ENCODE measurements at places on chromosomes 3 and 15.

GRCh38 chr3:145704020-145704419 lies 457.0 kb downstream of the PLOD2 start:
- no peak for DNase-seq

DNA sequence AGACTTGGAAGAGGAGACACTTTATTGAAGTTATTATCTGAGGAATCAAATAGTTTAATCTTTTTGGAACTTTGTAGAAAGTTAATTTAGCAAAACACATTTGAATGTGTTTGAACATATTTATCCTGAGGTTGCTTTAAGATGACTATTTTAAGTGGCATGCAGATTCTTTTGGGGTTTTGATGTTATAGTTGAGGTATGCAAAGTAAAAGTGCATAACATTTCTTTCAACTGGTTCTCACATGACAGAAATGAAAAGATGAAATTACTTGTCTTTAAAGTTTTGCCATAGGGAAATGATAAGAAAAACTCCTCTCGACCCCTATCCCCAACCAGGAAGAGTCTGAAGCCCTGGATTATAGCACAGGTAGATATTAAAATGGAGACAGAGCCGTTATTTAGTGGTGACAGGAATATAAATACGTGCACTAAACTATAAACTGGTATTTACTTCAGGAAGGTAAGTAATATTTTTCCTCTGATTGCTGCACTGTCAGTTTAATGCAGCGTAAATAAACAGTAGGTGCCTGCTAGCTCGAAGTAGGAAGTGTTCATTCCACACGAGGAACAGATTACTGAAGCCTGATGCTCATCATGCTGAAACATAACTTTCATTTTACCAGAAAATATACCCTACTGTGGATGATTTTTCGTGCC lies 15.1 kb upstream of the SATB1 start:
- no peak for DNase-seq

- no peak for DNase-seq
Observed at GRCh38 chr3:107847791-107848190, 243.0 kb downstream of the CD47 start.

DNA sequence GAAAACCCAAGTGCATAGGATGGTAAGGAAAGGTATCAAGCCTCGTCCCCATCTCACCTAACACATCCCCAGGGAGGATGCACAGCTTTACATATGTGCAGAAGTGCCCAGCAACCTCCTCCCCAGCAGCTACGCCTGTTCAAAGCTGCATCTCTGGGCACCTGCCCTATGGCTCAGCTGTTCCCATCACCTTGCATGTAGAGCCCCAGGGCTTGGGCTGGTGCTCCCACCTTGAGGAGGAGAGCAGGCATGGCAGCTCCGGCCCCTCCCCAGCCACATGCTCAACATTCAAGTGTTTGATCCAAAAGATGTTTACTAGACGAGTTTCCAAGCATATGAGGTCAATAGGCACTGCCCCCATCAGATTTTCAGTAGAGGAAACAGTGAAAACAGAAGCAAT lies 173.5 kb downstream of the ATP10A start:
- no peak for DNase-seq

- no peak for DNase-seq
Observed at GRCh38 chr3:88742106-88742505, 365.3 kb upstream of the EPHA3 start.

DNA sequence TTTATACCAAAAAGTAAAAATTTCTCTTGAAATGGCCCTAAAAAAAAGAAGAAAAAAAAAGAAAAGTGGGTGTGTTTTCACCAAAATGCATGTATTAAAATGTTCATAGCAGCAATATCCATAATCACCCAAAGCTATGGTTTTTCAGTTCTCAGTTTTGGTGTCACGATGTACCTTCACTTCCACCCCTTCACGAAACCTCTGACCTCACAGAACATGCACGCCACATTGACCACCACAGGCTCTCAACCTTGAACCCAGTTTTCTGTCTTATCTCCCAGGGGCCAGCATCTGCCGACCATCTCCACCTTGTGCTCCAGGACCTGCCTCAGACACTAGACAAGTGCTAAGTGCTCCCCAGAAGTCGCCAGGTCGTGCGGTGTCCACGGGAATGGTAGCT lies 30.4 kb downstream of the COLQ start:
- peak; percentile 50 for DNase-seq

DNA sequence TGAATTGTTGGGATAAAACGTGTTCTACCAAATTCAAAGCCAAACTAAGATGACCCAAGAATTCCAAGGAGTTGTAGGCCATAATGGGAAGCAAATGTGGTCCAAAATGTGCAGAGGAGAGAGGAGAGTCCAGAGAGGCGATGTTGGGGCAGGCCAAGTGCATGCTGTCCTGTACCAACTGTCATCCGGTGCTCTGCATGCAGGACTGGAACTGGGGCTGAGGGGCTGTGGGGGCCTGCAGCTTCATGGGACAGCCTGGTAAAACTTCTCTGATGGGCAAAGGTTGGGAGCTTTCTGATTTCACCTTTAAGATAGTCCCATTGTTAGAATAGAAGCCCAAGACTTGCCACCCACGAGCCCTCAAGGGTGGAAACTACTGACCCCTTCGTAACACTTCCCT lies 831.4 kb downstream of the AGBL1 start:
- no peak for DNase-seq

DNA sequence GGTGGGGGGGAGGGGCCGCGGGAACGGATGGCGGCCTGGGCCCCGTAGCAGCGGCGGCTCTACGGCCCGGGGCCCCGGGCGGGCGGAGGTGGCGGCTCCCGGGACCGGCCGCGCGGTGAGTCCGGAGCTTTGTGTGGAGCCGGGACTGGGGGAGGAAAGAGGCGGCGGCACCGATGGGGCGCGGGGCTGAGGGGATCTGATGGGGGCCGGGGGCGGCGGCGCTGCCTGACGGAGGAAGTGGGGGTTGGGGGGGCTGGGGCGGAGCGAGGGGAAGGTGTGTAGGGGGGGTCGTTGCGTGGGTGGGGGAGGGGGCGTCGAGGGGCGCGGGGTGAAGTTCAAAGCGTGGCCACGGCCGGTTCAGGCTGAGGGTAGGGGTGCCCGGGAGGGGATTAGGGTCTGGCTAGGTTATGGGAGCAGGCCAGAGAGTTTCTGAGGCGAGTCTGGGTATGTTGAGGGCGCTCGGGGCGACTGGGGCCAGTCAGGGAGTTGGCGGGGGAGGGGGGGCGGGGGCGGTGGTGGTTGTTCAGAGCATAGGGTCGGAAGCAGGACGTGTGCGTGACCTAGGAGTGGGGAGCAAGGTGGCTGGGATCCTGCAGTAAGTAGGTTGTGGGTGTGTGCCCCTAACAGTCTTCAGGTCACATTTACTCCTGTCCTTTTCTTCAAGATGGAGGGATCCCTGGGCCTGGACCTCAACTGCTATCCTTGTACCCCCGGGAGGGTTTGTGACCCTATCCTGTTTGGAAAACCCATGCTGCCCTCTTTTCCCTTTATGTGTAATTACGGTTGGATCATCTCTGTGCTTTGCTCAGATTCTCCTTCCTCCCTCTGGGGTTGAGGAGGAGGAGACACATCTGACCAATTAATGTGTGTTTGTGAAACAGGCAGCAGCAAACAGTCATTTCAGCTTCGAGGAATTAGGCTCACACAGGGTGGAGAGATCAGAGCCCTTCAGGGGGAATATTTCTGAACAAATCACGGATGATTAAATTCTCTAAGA lies 644 bp downstream of the ZNF609 start:
- DNase-seq: peak; percentile 70

DNA sequence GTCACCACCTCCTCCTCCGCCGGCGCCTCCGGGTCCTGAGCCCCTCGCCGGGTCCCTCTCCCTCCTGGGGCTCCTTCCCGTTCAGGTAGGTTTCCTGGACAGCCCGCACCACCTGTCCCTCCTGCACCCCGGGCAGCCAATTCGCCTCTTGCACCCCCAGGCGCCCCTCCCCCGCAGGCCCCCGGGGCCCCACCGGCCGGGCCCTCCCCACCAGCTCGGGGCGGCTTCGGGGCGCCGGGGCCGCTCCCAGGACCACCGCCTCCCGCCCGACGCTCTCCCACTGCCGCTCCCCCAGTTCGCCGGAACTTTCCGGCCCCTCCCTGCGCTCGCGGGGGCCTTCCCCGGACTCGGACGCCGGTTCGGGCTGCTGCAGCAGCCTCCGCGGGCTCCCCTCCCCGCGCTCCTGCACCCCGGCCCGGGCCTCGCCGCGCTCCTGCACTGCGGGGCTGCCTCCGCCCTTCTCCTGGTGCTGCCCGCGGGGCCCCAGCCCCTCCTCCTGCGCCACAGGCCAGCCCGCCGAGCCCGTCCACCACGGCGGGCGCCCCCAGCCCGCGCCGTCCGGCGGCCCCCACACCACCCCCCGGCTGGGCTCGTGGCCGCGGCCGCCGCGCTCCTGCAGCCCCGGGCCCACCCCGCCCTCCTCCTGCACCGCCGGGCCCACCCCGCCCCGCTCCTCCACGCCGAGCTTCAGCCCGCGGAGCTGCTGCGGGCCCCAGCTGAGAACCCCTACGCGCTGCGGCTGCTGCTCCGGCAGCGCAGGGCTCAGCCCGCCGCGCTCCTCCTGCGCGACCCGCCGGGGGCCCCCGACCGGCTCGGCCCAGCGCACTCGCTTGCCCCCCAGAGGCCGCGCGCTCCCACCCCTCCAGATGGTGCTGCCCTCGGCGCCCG lies 587 bp upstream of the TNK2 start:
- DNase-seq: peak; percentile 74

- no peak for DNase-seq
Observed at GRCh38 chr3:135621184-135621920, 344.2 kb upstream of the PPP2R3A start.

GRCh38 chr15:30033763-30034162 lies 49.0 kb upstream of the GOLGA8J start:
- DNase-seq: no peak

- no peak for DNase-seq
Observed at GRCh38 chr15:66622591-66623022, 56.8 kb upstream of the LCTL start.

DNA sequence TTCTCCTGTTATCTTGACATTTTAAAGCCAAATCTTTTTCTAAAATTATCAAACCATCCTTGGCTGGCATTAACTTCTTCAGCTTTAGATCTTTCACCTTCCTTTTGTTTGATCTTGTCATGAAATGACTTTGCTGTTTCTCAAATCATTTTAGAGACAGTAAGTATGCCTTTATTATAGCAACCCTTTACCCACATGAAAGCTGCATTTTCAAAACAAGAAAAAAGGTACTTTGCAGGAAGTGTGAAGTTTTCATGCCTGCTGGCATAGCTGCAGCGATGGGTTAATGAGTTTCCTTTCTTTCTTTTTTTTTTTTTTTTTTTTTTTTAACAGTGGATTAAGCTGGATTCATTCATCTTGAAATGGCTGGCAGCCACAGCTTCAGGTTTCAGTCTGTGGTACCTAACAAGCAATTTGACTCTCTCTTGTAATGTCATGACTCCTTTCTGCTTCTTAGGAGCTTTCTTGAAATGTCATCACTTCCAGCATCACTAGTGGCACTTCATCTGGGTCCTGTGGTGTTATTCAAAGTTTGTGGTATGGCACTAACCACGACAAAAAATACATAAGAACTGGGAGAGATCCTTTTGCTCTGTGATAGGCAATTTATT lies 18.8 kb downstream of the SLC25A26 start:
- no peak for DNase-seq

- DNase-seq: no peak
Observed at GRCh38 chr15:95733931-95734330, 596.6 kb upstream of the NR2F2 start.

GRCh38 chr3:152893647-152894046 lies 58.7 kb downstream of the P2RY1 start:
- DNase-seq: no peak

DNA sequence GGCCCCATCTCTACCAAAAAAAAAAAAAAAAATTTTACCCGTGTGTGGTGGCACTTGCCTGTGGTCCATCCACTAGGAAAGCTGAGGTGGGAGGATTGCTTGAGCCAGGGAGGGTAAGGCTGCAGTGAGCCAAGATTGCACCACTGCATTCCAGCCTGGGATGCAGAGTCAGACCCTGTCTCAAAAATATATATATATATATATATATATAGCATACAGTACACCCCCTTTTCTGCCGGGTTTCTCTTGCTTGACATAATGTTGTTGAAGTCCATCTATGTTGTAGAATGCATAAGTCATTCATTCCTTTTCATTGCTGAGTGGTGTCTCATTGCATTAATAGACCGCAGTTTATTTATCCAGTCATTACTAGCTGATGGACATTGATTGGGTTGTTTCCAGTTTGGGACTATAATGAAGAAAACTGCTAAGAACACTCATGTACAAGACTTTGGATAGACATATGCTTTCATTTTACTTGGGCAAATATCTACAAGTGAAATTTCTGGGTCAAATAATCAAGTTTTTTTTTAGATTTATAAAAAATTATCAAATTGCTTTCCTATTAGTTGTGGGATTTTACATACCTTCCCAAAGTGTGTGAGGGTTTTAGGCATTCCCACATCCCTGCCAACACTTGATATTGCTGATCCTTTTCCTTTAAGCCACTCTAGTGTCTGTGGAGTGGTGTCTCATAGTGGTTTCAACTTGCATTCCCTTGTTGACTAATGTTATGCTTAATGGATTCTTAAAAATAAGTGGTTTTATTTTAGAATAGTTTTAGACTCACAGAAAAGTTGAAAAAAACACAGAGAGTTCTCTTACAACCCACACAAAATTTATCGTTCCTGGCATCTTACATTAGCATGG lies 2.1 kb upstream of the PRR20G start:
- DNase-seq: no peak

Measured in GM13977 (cell line).